Naive thymus-derived CD4-positive, alpha-beta T cell (primary cell): ENCODE measurements at places on chromosomes 13 and 19. TPM values are rescaled to one million over a fixed set of nuclear protein-coding genes. Genes with fewer than 3 reads are reported as not detected.

DNA sequence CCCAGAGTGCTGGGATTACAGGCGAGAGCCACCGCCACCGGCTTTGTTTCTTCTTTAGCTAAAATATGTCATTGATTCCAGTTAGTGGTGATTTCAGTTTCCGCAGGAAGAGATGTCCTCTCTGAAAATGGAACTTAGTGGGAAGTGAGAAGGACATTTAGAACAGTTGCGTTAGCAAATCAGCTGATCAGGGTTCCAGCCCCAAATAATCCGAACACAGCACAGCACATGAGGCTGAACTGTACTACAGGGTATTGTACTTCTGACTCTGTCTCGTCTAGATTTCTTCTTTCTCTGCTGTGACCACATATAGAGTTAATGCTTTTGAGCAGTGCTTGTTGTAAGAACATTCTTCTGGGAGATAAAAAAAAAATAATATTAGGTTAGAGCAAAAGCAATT lies 314.4 kb downstream of the MYO16 start:
- H3K4me1 ChIP-seq: no peaks in the 10 kb centered on the region
- H3K27ac ChIP-seq: no peak overlapping the region
- DNase-seq: no peak
- H3K36me3 ChIP-seq: no peaks in the 10 kb centered on the region

DNA sequence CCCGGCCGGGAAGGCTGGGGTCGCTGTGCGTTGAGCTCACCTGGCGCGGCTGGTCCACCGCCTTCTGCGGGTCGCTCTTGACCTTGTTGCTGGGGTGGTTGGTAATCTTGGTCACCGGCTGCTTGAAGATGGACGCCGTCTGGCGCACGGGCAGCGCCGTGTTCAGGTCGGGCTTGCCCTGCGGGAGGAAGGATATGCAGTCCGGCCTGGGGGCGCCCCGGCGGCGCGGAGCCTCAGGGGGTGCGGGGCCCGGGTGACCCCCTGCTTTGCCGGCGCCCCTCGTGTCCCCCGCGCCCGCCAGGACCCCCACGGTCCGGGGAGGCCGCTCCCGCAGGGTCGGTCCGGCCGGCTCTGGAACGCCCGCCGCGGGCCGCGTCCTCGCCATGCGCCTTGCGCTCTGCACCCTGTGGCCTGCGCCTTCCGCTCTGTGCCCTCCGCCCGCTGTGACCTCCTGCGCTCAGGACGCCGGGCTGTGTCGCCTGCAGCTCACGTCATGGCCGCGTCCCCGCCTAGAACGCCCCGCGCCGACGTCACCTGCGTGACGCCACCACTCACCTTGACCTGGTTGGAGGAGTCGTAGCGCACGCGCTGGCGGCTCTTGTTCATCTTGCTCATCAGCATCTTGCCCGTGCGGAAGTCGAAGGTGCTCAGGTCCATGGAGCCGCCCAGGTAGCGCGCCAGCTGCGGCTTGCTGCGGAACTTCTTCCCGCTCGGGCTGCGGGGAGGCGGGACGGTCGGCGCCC lies 8.0 kb downstream of the MBD3 start:
- no peaks in the 10 kb centered on the region for H3K27me3 ChIP-seq
- H3K4me3 ChIP-seq: no peak overlapping the region
- DNase-seq: no peak
- H3K36me3 ChIP-seq: peaks cover 50% of the 10 kb centered on the region
- no peak overlapping the region for H3K27ac ChIP-seq

- H3K27me3 ChIP-seq: no peaks in the 10 kb centered on the region
- H3K4me1 ChIP-seq: peaks cover 6% of the 10 kb centered on the region
- no peak overlapping the region for H3K4me3 ChIP-seq
- peaks cover 20% of the 10 kb centered on the region for H3K36me3 ChIP-seq
- no peak overlapping the region for H3K27ac ChIP-seq
- no peak for DNase-seq
Observed at GRCh38 chr19:41577144-41577830, 1.3 kb downstream of the CEACAM21 start.

- no peak overlapping the region for H3K4me3 ChIP-seq
- DNase-seq: no peak
- no peaks in the 10 kb centered on the region for H3K36me3 ChIP-seq
- H3K4me1 ChIP-seq: no peaks in the 10 kb centered on the region
Observed at GRCh38 chr13:29918845-29919244, 68.4 kb upstream of the UBL3 start.

DNA sequence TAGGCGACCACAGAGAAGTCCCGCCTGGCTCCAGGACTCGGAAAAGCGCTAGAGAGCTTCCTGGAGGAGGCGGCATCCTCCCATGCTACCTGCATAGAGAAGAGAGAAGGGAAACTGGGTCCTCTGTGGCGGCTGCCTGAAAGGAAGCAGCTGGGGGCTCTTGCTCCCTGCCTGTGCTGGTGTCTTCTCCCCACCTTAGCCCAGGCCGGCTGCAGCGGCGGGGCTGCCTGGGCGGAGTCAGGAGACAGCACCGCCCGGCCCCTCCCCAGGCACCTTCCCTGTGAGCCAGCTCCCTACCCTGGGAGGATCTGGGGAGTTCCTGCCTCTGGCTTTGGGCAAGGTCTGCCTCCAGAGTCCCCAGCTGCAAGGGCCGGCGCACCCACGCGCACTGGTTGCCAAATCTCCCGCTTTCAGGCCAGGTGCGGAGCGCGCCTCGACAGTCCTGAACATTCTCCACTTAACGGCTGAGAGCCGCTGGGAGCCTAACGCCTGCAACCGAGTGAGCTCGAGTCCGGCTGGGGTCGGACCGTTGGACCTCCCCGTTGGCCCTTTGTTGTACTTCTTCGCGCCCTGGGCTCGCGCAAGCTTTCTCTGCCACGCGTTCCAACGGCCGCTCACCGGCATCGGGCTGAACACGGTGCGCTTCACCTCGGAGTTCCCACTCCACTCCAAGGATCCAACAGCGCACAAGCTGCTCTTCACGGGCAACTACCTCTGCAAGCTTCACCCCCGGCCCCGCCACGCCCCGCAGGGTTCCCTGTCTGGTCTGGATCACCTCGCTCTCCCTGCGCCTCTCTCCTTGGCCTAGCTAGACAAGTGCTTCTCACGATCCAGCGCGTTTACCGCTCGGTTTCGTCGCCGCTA lies 21.8 kb upstream of the ZNF30 start:
- H3K27ac ChIP-seq: no peak overlapping the region
- no peaks in the 10 kb centered on the region for H3K36me3 ChIP-seq
- no peak for DNase-seq
- H3K27me3 ChIP-seq: peaks cover 13% of the 10 kb centered on the region

GRCh38 chr19:17091758-17092333 lies 16.3 kb downstream of the MYO9B start:
- H3K36me3 ChIP-seq: peaks cover 3% of the 10 kb centered on the region
- no peak overlapping the region for H3K27ac ChIP-seq
- no peak for DNase-seq
- peaks cover 4% of the 10 kb centered on the region for H3K4me1 ChIP-seq

DNA sequence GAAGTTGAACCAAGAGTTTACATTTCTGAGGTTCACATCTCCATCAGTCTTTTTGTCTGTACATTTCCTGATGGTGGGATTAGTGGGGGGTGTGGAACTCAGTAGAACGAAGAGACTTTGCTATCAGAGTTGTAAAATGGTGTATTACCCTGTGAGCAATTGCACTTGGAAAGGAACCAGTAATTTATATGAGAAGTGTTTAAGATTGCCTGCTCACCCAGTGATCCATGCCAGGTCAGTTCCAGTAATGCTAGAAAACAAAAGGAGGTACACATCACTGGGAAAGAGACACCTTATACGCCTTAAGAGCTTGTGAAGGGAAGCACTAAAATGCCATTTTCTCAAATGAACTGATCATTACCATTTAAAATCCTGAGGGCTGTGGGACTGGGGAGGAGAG lies 7.5 kb upstream of the DACH1 start:
- no peaks in the 10 kb centered on the region for H3K27me3 ChIP-seq
- no peak overlapping the region for H3K4me3 ChIP-seq
- H3K4me1 ChIP-seq: no peaks in the 10 kb centered on the region

DNA sequence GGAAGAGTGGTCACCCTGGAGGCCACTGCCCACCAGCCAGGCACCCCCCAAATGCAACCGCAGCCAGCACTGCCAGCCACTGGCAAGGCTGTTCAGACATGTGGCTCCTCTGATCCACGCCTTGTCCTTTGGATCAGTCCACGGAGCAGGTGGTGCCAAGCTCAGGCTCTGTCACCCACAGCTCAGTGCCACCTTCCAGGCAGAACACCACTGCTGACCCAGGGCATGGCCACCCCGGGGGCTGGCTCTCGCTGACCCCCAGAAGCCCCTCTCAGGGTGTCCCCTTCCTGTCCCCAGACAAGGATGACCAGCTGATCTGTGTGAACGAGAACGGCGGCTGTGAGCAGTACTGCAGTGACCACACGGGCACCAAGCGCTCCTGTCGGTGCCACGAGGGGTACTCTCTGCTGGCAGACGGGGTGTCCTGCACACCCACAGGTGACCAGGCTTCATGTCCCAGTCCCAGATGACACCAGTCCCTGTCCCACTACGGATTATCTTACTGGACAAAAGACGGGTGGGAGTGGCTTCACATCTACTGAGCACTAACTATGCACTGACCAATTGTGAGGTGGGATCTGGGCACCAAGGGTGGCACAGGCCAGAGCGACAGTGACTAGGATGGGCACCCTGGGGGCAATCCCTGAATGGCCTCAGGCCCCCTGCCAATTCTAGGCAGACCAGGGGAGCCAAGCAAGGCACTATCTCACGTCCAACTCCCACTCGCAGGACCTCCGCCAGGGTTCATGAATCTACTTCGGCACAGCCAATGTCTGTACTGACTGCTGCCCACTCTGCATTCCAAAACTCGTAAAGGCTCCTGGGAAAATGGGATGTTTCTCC lies 7.0 kb upstream of the F10 start:
- peaks cover 3% of the 10 kb centered on the region for H3K4me1 ChIP-seq
- H3K36me3 ChIP-seq: no peaks in the 10 kb centered on the region
- H3K27ac ChIP-seq: no peak overlapping the region
- no peaks in the 10 kb centered on the region for H3K27me3 ChIP-seq
- no peak overlapping the region for H3K4me3 ChIP-seq

- H3K27ac ChIP-seq: no peak overlapping the region
- no peak overlapping the region for H3K4me3 ChIP-seq
Observed at GRCh38 chr13:106473154-106473553, 62.3 kb downstream of the EFNB2 start.

DNA sequence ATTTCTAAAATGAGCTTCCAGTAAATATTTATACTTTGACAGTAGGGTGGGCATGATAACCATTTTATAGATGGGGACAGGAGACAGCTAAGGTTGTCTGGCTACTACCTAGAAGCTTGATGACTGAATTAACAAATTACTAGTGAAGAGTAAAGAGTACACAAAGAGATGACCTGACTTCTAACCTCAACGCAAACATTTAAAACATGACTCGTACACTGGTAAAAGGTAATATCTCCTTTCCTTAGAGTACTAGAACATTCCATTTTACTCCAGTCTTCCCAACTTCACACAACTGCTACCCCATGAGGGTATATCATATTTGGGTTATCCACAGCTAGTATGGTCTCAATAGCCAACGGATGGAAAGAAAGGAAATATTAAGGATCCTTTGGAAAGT lies 258.9 kb downstream of the FOXO1 start:
- H3K36me3 ChIP-seq: no peaks in the 10 kb centered on the region
- no peaks in the 10 kb centered on the region for H3K27me3 ChIP-seq
- H3K4me1 ChIP-seq: no peaks in the 10 kb centered on the region
- H3K27ac ChIP-seq: no peak overlapping the region
- H3K4me3 ChIP-seq: no peak overlapping the region
- no peak for DNase-seq

- no peak overlapping the region for H3K4me3 ChIP-seq
- DNase-seq: no peak
- no peak overlapping the region for H3K27ac ChIP-seq
- H3K36me3 ChIP-seq: no peaks in the 10 kb centered on the region
Observed at GRCh38 chr13:30789166-30789862, 54.0 kb downstream of the ALOX5AP start.

GRCh38 chr13:95327190-95327589 lies 25.9 kb upstream of the ABCC4 start:
- no peaks in the 10 kb centered on the region for H3K36me3 ChIP-seq
- H3K27ac ChIP-seq: no peak overlapping the region
- no peak for DNase-seq
- no peaks in the 10 kb centered on the region for H3K4me1 ChIP-seq
- H3K27me3 ChIP-seq: no peaks in the 10 kb centered on the region
- no peak overlapping the region for H3K4me3 ChIP-seq

DNA sequence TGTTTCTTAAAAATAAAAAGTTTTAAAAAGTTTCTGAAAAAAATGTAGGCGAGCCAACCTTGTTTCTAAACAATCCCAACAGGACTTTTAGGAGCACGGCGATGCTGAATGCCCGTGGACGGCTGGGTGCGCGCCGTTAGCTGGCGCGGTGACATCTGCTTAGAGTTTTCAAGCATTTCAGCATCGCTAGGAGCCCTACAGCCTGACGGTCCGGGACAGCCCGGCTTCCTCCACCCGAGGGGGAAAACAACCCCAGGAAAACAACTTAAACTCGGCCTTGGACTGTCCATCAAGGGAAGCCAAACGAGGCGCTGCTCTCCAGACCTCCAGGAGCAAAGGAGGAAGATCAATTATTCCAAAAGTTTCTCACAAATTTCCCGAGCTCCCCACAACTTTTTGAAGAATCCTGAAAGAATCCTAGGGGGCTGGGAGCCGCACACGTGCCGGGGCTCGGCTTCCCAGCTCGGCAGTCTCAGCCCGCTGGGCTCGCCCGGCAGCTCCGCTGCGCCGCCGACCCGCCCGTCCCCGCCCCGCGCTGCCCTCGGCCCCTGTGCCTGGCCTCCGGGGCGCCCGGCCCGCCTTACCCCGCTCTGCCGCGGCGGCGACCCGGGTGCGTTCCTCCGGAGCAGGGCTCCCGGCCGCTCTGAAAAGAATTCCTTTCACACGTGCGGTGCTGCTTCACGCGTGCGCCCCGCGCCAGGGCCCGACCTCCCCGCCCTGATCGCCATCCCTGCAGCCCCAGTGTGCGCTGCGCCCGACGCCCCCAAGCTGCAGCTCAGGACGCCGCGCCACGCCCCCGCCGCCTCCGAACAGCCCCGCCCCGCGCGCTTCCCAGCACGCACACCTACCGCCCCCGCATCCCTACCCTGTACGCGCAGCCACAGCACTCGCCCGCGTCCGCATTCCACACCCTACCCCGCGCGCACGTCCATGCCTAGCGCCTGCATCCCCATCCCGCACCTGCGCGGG lies at the start of gene GJA3:
TSS of gene GJA3 (minus strand) at position 747 of the 969 bp plus-strand sequence. CDS start 17,764 bp downstream, outside the sequence.
- DNase-seq: peak; percentile 61
- H3K4me1 ChIP-seq: peaks cover 5% of the 10 kb centered on the region
- H3K27me3 ChIP-seq: peaks cover 27% of the 10 kb centered on the region
- H3K36me3 ChIP-seq: no peaks in the 10 kb centered on the region
- peak within 1 kb of the TSS; percentile 43 for H3K4me3 ChIP-seq

SSBP4 gene
- 78.2 TPM for total RNA-seq

PEX11G gene
- 0.77 TPM for total RNA-seq
